CD4-positive, alpha-beta T cell treated with Interleukin-17A for 1 hour (primary cell): ENCODE measurements at places on chromosomes 4 and X.

- no peak for DNase-seq
These were observed 155.8 kb downstream of the RPA4 start for GRCh38 chrX:97039363-97040029.

- DNase-seq = no peak
These were observed 102.1 kb downstream of the ITIH6 start for GRCh38 chrX:54695816-54696487.

DNA sequence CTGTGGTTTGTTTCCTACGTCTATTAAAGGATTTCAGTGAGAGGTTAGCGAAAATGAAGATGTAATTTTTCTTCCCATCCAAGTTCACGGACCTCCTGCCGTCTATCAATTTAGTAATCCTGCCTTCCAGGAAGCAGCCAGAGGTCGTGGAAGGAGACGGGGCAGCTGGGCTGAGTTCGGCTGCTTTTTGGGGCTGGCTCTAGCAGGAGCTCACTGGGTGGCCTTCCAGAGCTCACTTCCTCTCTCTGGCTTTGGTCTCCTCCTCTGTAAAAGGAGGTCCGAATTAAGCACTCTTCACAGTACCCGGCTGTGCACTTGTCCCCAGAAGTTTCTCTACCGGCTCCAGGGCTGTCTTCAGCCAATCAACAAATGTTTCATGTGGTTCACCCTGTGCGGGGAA is 295.4 kb downstream of the BCOR start:
- no peak for DNase-seq

DNA sequence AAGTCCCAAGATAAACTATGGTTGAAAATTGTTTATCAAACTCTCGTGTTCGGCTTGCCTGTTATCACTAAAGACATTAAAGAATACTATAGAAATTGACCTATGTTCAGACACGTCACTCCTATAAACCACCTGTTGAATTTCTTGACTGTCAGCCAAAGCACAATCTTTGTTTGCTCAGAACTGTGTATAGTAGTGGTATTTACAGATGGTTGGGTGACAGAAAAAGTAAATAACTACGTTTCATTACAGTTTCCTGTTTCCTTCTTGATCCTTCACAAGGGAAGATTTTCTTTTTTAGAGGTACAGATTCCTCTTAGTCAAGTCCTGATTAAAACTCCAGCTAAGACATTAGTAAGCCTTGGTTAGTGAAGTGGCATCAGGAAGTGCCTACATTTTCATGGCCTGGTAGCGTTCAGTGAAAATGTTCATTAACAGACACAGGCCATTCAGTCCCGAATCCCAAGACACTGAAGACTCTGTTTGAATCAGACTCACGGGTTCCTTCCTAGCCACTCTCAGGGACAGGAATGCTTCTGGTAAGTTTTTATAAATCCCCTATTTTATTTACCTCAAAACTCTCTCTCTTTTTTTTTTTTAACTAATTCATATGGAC is at the start of gene SMIM31:
Gene SMIM31, plus strand, starts transcription at position 259 of the 616 bp plus-strand sequence. CDS start 16,313 bp downstream, outside the sequence.
- no peak for DNase-seq

DNA sequence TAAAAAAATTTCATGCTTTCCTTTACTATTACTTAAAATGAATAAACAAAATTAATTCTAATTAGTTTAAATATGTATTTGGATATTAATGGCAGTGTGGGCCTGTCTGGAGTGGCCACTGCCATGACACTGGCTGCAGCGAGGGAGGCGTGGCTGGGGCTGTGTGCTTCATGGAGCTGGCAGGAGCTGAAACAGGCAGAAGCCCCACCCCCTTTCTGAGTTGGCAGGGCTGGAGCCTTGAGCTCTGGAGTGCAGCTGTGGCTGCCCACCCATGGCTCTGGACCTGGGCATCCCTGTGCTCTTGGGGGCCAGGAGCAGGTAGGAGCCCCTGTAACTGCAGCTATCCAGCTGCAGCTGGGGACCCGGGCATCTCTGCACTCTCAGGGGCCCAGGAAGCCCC is 8.2 kb upstream of the HSD17B11 start:
- no peak for DNase-seq

DNA sequence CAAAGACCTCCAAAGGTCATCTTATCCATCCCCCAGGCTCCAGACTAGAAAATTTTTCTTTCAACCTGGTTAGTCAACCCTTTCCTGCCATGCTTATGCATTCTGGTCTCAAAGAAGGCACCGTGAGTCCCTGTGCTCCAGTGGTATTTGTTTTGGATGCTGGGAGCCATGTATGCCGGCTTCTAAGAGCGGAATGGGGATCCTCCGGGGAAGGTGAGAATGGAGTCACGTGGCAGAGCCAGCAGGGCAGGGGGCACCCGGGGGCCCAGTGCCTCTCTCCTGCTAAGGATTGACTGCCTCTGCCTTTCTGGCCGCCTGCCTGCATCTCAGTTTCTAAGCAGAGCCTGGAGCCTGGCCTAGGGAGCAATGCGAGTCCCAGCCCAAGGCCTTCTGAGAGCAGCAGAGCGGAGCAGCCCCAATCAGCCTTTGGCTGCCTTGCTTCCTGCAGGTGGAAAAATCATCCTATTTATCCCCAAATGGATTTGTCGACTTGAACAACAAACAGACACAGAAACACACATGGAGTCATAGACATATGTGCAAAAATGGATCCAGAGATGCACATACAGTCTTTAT is 141.0 kb downstream of the PJA1 start:
- no peak for DNase-seq

GRCh38 chr4:122746485-122746965 is 14.0 kb downstream of the BBS12 start:
- no peak for DNase-seq

DNA sequence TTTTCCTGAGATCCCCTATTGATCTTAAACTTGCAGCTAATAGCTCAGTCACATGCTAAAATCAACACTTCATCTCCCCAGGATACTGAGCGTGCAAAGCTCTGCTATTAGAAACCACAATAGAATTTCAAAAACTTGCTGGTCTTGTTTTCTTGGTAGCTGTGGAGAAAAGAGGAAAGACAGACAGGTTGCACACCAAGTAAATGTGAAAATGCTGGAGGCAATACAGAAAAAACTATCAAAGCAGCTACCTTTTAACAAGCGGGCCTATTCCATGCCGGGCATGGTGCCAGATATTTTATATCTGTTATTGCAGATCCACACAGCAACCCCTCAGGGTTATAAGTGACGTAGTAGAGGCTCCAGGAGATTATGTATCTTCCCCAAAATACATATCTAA is 171.9 kb downstream of the DCTD start:
- DNase-seq = no peak

GRCh38 chrX:88355252-88355651 is 391.8 kb upstream of the CPXCR1 start:
- no peak for DNase-seq

- no peak for DNase-seq
These were observed 33.3 kb upstream of the MAML3 start for GRCh38 chr4:140187316-140187695.

GRCh38 chrX:100980608-100981497 is 11.3 kb downstream of the ARL13A start:
- DNase-seq = no peak

GRCh38 chr4:4856071-4857000 is 3.1 kb upstream of the MSX1 start:
- no peak for DNase-seq

- DNase-seq = no peak
These were observed 14.4 kb downstream of the STK26 start for GRCh38 chrX:132037479-132037993.

GRCh38 chr4:15776871-15777648 is 1.1 kb upstream of the CD38 start:
- no peak for DNase-seq

DNA sequence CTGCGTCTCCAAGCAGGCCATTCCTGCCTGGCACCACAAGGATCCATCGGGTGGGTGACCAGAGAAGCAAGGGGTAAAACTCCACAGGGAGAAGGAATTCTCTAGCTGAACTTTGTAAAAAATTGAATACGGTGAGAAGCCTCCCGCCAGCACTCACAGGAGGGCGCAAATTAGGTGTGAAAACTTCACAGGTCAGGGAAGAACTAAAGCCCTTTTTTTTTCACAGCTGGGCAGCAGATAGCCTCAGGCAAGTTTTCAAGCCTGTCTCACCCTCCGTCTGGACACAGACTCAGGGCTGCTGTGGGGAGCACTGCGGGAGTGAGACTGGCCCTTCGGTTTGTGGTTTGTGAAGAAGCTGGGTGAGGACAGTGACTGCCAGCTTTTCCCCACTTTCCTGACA is 224.1 kb upstream of the FGF16 start:
- DNase-seq = no peak

GRCh38 chrX:35829501-35829900 is 31.4 kb downstream of the MAGEB16 start:
- no peak for DNase-seq

GRCh38 chr4:6692806-6693205 is 872 bp upstream of the S100P start:
- no peak for DNase-seq

DNA sequence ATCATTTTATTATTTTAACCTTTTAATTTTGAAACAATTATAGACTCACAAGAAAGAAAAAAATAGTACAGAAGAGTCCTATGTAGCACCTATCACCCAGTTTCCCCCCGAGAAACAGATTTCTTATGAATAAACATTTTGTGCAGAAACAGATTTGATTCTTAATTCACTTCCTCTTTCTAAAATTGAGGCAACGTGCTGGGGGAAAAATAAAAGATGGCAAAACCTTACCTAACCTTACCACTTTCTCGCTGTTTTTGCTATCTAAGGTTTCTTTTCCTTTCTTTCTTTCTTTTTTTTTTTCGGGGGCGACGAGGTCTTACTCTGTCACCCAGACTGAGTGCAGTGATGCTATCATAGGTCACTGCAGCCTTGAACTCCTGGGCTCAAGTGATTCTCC is 4.3 kb upstream of the CLNK start:
- DNase-seq = no peak

- no peak for DNase-seq
These were observed 906.9 kb upstream of the INTU start for GRCh38 chr4:126725906-126726305.

DNA sequence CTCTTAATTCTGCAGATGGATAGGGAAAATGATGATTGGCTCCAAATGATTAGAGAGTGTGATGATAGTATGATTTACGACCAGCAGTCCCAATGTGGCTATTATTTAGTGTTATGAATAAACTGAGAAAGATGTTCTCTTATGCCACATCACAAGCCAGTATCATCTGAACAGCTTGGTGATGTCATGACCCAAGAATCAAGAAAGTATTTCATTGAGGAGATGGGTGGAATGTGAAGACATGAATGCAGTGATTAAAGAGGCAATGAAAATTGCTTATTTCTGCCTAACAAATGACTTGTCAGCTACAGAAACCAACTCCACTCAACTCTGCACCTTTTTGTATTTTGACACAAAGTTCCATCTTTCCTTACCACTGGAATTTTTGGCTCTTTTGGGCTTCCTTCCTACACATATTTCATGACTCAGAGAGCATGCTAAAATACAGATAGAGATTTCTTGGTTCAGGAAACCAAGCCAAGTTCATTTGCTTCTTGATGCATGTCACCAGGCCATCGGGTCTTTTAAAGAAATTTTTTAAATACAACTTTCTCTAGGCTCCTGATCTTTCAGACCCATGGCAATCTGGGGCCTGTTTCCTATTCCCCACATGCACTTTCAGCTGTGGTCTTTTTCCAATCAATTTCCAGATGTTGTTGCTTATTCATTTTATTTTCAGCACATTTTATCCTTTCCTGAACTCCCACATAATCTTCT is 174.2 kb downstream of the HHIP start:
- no peak for DNase-seq

DNA sequence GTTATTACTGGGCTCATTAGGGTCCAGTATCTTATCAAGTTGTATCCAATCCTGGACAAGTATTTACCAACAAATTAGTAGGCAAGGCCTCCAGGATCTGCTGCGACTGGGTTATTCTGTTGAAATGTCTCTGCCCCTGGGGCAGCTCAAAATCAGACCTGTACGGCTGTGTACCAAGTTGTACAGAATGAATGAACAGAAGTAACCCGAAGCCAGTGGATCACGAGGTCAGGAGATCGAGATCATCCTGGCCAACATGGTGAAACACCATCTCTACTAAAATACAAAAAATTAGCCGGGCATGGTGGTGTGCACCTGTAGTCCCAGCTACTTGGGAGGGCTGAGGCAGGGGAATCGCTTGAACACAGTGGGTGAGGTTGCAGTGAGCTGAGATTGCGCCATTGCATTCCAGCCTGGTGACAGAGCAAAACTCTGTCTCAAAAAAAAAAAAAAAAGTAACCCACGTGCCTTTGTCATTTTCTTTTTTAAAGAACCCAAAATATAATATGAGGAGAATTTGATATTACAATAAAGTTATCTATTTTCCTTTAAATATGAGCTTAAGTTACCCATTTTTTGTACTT is 127.3 kb downstream of the CBR4 start:
- no peak for DNase-seq

- DNase-seq = no peak
These were observed 39.8 kb downstream of the NHS start for GRCh38 chrX:17414839-17415238.

DNA sequence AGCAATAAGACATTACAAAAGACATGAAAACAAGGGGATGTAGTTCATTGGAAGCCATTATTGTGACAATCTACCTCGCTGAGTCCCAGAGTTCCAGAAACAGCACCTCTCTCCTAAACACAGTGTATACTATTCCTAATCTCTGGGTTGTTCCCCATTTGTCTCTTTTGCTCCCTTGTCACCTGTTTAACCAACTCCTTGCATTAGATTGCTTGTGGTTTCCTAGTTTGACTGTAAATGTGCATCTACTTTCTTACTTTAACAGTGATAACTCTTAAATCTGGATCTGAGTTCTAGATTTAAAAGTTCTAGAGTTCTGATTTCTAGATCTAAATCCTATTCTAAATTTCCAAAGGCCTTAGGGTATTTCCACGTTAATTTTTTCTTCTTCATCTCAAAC is 71.6 kb upstream of the TET2 start:
- no peak for DNase-seq

- no peak for DNase-seq
These were observed 223.9 kb upstream of the VEGFC start for GRCh38 chr4:177016541-177017141.

DNA sequence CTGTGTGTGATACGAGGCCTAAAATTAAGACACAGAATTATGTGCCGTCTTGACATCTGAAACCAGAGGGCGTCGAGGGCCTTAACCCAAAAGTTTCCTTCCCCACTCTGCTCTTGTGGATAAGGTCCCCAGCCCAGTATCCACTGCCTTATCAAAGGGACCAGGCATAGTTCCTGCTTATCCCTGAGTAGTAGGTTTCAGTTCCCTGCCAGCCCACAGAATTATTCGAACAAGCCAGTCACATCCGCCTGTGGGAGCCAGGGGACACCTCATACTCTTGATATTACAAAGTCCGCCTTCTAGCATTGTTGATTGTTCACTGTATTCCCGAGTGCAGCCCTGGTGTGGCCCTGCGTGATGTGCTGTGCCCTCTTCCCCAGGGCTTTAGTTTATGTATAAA is 5.4 kb upstream of the MMRN1 start:
- no peak for DNase-seq

GRCh38 chrX:128769495-128769894 is 717.3 kb upstream of the ACTRT1 start:
- no peak for DNase-seq
